Stimulated activated CD4-positive, alpha-beta T cell treated with anti-CD3 and anti-CD28 coated beads, Interleukin-4, amount 100 ng/mL, for 4 hours (primary cell): ENCODE measurements at places on chromosomes 3 and 15.

- DNase-seq: no peak
Measured at GRCh38 chr3:77468626-77469020, 428.7 kb downstream of the ROBO2 start.

GRCh38 chr3:11624704-11625375 is 18.9 kb downstream of the VGLL4 start:
- no peak for DNase-seq

GRCh38 chr3:49132437-49133225 is at the start of gene LAMB2:
TSS of gene LAMB2 (minus strand) at chr3:49133050. CDS start at chr3:49132867, 183 bp downstream.
- DNase-seq: no peak

GRCh38 chr15:58355382-58355971 is 76.3 kb upstream of the LIPC start:
- DNase-seq: no peak

DNA sequence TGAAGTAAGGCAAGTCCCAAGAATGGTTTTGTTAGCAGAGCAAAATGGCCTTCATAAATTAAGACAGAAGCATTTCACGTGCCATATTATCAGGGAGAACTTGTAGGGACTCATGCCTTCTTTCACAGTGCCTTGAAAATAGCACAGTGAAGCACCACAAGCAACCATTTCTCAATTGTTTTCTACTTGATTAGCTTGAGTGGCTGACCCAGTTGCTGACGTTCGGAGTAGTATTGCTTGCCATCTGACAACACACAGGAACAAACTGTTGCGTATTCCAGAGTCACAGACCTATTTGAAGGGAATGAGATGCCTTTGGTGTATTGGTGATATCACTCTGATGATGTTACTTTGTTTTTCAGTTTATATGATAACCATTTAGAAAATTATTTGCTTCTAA is 3.0 kb upstream of the C3orf52 start:
- DNase-seq: no peak

GRCh38 chr3:106963442-106963841 is 413.8 kb upstream of the CCDC54 start:
- no peak for DNase-seq

DNA sequence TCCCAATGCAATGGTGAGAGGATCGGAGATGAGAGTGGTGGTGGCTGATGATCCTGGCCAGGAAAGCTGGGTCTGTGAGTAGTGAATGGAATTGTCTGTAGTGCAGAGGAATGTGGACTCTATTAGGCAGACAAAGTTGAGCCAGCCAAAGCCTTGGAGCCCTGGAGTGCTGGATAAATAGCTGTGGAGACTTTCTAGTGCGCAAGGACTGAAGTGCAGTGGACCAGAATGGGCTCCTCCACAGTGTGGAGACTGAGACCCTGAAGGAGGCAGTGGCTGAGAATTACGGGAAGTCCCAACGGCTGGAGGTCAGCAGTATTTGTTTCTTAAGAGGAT is 874 bp downstream of the ZNF662 start:
- no peak for DNase-seq

- DNase-seq: no peak
Measured at GRCh38 chr15:80677041-80677440, 18.1 kb upstream of the ABHD17C start.

DNA sequence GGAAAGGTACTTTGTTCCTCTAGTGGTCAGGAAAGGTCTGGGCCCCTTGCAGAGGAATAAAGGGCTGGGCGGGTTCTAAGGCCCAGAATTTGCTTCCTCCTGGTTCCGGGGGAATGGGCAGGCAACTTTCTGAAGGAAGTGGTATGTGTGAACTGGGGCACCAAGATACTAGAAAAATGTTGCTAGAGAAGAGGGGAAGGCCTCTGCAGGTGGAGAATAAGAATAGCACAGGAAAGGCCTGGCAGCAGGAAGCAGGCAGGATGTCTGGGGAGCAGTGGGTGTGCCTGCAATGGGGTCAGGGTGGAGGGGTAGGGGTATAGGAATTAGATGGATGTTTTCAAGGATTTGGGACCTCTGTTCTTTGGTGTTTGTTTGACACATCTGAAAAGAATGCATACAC is 2.0 kb downstream of the SLC22A13 start:
- DNase-seq: no peak

DNA sequence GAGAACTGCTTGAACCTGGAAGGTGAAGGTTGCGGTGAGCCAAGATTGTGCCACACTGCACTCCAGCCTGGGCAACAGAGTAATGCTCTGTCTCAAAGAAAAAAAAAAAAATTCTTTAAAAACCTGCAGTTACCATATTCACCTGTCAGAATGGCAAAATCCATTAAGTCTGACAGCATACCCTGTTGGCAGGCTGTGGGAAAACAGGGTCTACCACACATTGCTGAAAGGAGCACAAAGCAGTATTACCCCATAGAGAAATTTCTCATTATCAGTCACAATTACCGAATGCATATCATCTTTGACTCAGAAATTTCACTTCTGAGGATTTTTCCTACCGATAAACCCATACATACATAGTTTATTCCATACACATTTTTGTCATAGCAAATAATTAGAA is 264.1 kb upstream of the SLCO3A1 start:
- no peak for DNase-seq

DNA sequence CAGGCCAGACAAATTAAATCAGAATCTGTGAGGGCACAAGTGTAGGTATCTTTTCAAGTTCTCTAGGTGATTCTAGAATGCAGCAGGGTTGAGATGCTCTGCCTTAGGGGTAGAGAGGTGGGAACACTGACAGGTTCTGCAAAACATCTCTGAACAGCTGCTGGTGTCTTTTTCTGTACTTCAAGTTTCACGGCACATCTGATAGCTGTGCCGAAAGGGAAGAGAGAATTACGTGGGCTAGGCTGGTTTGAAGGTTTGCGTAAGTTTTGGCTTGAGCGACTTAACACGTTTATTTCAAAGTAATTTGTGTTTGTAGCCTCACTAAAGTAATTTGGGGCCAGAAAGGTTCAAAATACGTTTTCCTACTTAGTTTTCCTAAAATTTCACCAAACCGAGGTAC is 22.5 kb downstream of the PXK start:
- DNase-seq: no peak

DNA sequence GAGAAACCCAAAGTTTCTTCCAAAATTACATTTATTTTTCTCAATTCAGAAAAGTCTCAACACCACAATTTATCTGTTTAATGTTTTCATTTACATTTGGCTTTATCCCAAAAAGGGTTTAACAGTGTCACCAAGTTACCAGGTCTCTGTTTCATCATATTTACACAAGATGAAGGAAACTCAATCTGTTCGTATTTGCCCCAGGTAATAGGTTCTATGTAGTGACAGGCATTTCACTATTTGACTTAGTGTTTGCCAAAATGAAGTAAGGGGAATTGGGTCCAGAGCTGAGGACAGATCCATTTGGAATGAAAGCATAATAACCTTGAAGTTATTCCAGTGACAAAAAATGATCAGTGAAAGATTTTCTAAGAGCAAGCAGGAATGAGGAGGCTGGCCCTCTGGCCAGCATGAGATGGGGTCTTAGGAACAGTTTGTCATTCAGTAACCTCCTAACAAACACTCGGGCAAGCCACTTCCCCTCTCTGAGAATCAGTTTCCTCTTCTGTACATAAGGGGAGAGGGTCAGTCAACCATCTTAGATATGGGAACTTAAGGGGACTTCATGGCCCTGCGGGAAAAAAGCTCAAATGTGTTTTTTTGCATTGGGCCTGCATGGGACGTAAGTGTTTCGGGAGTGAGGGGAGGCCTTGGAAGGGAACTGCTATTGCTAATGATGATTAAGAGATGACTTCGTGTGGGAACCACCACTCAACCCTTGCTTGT is 31.8 kb downstream of the UMPS start:
- no peak for DNase-seq

GRCh38 chr15:65957451-65957850 is 88.2 kb downstream of the RAB11A start:
- no peak for DNase-seq

DNA sequence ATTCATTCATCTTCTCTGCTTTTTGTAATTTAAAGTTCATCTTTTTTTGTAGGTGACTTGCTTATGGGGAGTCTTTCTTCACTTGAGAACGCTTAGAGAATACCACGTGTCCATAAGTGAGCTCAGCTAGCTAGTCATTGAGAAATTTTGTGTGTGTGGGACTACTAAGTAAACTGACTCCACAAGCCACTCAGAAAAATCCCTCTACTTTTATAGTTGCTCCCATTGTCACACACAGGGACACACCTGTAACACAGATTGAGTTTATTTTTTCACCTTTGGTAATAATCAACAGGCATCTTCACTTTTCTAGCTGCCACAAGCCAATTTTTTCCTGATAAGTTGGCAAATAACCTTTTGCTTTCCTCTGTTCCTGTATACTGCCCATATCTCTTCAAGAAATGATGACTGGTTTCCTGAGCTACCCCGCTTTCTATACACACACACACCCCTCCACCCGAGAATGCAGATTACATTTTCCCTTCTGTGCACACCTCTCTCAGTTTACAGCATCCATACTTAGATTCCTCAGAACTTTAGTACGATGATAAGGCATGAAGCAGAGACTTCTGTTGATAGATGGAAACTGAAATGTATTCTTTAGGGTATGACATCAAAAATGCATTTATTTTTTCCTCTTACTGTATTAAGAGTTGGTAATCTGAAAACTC is 4.6 kb downstream of the TSC22D2 start:
- no peak for DNase-seq

- no peak for DNase-seq
Measured at GRCh38 chr3:123993818-123994217, 1.9 kb upstream of the ROPN1 start.

- no peak for DNase-seq
Measured at GRCh38 chr3:5442106-5442785, 254.7 kb downstream of the EDEM1 start.

GRCh38 chr3:182925944-182926337 is 54.4 kb downstream of the DCUN1D1 start:
- no peak for DNase-seq

GRCh38 chr3:52529376-52530333 is 4.0 kb downstream of the NT5DC2 start:
- DNase-seq: no peak

GRCh38 chr15:42404461-42405235 is 45.3 kb downstream of the CAPN3 start:
- no peak for DNase-seq

GRCh38 chr15:70906842-70907241 is 14.2 kb downstream of the LRRC49 start:
- no peak for DNase-seq

DNA sequence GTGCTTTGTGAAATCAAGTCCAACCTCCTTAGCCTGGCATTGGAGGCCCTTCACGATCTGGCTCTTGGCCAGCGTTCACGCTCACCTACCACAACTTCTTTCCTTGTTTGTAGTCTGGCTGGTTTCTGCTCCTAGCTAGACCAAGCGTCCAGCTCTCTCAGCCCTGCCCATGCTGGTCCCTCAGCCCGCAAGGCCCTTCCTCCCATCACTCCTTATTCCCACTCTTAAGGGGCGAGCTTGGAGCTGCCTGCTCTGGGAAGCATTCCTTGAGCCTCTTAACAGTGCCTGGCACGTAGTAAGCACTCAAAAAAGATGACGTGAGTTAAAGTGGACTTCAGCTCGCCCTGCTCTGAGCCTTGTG is 8.7 kb downstream of the SLC6A6 start:
- no peak for DNase-seq

DNA sequence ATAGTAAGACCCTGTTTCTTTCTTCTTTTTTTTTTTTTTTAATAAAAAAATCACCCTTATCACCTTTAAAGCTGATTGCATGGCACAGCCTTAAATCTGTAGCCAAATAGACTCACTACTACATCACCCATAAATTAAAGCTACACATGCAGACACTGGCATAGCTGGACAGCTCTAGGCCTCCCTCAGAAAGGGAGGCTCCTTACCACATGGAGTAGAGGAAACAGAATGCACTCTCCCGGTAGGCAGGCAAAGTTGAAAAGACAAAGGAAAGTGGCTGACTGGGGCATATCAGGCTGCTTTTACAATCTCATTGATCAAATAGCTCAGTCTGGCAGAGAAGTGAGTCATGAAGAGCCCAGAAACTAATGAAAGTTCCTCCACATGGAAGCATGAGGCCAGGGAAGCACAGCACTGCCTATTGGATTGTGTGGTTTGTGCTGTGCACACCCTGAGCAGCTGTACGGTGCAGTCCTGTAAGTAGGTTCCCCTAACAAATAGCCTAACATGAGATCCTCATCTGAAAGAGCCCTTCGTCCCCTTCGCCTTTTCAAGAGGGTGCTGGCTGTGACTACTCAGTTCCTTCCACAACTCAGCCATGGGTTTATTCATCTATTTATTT is 32.7 kb upstream of the FAM98B start:
- no peak for DNase-seq

GRCh38 chr3:142276781-142277180 is 51.4 kb upstream of the GK5 start:
- DNase-seq: no peak

DNA sequence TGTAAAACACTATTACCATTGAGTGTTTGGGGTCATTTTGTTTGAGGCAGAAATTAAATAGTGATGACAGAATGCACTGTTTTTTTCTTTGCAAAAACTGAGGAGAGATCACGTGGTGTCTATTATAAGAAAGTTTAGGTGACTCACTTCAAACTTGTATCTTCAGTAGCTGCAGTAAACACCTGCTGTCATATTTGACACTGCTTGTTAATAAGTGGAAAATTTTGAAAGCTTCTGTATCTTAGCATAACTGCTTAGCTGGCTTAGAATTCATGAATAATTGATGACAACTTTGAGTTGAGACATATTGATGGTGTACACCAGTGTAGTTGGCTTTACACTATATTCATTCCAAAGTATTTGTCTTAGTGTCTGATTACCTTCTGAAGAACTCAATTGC is 29.7 kb upstream of the MDFIC2 start:
- no peak for DNase-seq

- no peak for DNase-seq
Measured at GRCh38 chr3:77338195-77338594, 298.3 kb downstream of the ROBO2 start.

GRCh38 chr3:58623478-58623877 is 43.1 kb downstream of the FAM3D start:
- no peak for DNase-seq

GRCh38 chr3:120988994-120989393 is 81.0 kb downstream of the STXBP5L start:
- DNase-seq: no peak

DNA sequence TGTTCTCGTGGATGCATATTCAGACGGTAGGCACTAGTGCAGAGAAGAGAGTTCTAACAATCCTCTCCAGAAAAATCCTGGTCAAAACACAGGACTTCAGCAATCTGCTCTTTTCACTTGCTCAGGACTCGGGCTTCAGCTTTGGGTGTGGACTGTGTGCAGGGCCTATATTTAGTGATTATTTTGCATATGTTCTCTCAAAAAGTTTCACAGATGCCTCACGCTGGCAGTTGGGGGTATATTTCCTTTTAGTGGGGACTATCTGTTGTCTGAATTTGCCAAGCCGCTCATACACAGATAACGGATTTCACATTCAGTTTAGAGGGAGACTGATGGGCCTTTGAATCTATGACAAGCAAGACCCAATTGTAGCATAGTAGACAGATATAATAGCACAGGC is 54.4 kb upstream of the LRRN1 start:
- no peak for DNase-seq

GRCh38 chr15:33031324-33031821 is 163.1 kb downstream of the FMN1 start:
- no peak for DNase-seq

GRCh38 chr3:7964899-7965298 is 536.7 kb upstream of the LMCD1 start:
- DNase-seq: no peak
